Foreskin keratinocyte (primary cell): ENCODE measurements at places on chromosomes 12 and 14. TPM values are rescaled to one million over a fixed set of nuclear protein-coding genes. Genes with fewer than 3 reads are reported as not detected.
A peak's percentile ranks its signal among the peaks of the same experiment; 100 is the strongest.

GPR132 gene
- not detected in 2 replicates for total RNA-seq

BIN2 gene
- not detected in 2 replicates for total RNA-seq

DNA sequence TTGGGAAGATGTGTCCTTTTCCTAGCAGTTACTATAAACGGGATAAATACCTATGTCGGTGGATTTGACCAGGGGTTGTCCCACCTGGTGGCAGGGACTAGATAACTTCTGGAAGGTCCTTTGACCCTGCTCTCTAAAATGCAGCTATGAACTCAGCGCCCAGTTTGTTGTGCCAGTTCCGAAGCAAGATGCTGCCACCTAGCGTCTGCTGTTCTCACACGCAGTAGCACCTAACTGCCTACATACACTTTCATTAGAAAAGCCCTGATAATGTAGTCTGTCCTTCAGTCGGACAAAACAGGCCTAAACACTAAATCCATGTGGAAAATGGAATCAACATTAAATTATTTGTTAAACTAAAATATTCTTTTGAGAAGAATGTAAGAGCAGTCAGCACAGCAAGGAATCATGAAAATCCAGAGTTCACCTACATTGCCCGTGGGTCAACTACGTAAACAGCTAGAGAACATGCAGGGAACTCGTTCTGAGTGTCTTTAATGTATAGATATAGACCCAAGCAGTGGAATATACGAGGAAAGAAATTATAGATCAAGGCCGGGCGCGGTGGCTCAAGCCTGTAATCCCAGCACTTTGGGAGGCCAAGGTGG, 51.1 kb upstream of the CRACR2A start:
- peak; percentile 15 for DNase-seq

DNA sequence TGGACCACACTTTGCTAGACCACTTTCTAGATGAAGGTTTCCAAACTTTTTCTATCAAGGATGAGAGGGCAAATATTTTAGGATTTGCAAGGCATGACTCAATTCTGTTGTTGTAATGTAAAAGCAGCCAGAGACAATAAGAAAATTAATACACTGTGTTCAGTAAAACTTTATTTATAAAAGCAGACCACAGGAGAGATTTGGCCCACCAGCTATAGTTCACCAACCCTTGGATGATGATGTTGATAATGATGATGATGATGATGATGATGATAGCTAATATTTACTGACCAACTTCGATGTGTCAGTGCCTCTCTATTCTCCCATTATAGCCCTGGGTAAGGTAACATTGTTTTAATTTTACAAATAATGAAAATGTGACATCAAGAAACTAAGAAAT, 156.5 kb downstream of the BTG1 start:
- no peak for DNase-seq

DNA sequence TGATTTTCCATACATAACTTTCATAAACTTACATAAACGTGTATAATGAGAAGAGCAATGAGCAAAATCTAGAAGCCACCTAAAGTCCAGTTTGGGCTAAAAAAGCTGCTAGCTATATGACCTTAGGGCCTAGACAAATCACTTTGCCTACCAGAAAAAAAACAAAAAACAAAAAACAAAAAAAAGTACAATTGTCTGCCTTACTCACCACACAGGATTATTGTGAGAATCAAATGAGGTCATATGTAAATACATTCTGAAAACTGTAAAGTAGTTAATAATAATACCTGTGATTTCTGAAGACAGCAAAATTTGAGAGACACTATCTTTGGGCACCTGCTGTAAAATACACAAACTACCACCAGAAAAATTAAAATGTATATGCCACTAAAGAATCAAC, 4.2 kb downstream of the ATP2B1 start:
- no peak for DNase-seq

DNA sequence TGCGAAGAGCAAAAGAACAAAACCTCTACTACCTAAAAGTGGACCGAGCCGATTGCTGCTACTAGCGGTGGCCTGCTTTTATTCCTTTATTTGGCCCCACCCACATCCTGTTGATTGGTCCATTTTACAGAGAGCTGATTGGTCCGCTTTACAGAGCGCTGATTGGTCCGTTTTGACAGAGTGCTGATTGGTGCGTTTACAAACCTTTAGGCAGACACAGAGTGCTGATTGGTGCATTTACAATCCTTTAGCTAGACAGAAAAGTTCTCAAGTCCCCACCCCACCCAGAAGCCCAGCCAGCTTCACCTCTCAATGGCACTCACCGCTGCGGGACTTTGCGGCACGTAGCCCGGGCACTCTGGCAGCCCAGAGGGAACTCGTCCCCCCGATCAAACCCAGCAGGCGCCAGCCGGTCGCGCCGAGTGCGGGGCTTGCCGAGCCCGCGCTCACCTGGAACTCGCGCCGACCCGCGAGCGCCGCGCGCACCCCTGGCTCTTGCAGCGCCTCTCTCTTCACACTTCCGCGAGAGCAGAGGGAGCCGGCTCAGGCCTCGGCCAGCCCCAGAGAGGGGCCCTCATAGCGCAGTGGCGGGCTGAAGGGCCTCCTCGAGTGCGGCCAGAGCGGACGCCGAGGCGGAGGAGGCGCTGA, 8.7 kb upstream of the FGD4 start:
- DNase-seq: peak; percentile 40
